ENCODE measurements at places on chromosomes 7 and 10.
A peak's percentile ranks its signal among the peaks of the same experiment; 100 is the strongest.

DNA sequence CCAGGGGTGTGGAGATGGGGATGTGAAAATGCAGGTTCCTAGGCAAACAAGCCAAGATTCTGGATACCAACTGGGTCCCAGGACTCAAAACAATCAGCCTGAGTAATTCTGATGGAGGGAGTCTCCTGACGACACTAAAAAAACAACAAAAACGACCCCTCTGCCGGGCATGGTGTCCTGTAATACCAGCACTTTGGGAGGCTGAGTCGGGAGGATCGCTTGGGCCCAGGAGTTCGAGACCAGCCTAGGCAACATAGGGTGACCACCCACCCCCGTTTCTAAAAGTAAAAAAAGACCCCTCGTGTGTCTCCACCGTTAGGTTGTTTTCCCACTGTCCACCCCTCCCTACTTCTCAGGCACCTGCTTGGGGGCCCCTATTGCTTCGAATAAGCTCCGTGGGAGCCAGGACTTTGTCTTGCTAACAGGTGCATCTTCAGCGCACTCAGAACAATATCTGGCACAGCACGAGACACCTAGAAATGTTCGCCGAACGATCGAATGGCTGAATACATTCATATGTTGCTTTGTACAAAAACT lies 743 bp upstream of the NRF1 start:
- no peak for DNase-seq

DNA sequence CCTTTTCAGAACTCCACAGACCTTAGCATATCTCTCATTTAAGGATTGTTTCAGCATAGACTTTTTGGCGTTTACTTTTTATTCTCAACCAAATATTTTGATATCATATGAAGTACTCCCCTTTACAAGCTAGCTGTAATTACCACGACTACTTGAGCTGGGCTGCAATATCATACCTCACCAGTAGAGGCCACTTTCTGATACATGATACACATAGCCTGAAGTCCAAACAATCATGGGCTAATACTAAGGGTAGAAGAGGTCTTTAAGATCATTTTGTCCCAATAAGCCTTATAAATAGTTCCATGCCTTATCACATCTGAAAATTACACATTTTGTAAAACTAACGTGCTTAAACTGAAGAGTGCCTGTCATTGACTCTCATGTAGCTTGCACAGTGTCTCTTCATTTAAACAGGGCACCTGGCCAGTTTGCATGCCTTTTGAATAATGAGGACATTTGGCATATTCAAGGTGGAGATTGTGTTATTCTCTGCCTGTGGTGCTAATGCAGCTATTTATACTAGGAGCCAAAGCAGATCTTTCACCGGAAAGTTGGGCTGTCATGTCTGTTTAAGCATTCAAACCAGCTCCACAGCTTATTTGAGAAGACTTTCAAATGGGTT lies 403.7 kb upstream of the ZMIZ1 start:
- no peak for DNase-seq

DNA sequence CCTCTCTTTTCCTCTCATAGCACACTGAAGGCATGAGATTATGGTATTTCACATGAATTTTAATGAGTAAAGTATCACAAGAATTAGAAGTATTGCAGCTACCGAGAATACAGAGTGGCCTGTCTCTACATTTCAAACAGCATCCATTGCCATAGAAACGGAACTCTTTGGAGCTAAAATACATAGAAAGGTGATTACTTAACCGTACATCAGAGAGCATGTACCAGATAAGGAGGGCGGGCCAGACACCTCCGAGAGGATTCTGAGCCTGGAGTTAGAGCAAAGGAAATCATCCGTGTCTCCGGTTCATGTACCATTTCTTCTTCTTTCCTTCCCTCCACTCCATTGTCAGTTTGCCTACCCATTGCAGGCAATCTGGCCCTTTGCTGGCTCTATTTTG lies 196.7 kb downstream of the KLF6 start:
- no peak for DNase-seq

GRCh38 chr7:118153551-118154177 lies 30.3 kb upstream of the LSM8 start:
- peak; percentile 23 for DNase-seq

- DNase-seq: no peak
Measured at GRCh38 chr7:116578526-116578925, 53.7 kb downstream of the CAV1 start.

DNA sequence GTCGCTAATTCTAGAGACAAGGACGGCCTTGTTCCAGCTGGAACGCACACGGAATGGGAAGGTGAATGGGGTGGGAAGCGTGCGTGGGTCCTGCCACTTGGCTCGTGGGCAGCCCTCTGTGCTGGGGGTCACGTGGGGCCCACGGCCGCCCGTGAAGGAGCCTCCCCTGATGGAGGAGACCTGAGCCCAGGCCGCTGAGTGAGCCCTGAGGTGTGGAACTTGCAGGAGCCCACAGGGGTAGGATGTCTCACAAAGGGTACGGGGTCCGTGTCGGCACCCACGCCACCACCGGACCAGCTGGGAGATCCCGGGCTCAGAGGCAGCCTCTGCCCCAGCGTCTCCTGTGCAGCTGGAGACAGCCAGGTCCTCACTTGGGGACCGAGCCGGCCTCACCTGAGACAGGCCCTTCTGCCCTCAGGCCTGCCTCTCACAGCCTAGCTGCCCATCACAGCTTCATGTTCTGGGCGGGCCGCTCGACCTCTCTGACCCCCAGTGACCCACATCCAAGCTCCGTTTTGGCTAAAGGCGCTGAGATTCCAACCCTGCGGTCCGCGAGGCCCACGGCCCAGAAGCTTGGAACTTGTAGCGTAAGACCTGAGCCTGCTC lies 84.8 kb downstream of the FOXL3 start:
- no peak for DNase-seq

DNA sequence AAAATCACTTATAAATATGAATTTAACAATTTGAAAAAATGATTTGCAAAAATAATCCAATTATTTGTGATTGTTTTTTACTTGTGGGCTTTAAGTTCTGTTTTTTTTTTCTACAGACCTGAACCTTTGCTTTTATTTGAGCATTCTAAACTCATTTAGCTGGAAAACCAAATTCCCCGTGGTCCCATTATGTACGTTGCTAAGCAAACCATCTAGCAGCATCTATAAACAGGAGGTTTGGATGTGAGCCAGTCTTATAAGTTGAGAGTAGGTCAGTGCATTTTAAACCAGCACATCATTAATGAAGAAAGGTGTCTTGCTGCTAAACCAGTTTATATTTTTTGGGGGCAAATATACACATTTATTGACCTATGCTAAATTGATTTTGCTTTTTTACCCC lies 77.3 kb downstream of the LRRN3 start:
- DNase-seq: peak; percentile 37

Data from SHP77 (cell line).